ENCODE measurements at places on chromosomes 1 and 21.

GRCh38 chr1:60942896-60943638 lies 139.3 kb upstream of the NFIA start:
- DNase-seq: no peak

GRCh38 chr1:12548973-12549459 lies 69.0 kb downstream of the DHRS3 start:
- DNase-seq: no peak

- no peak for DNase-seq
Observed at GRCh38 chr1:109531826-109532364, 7.8 kb upstream of the GPR61 start.

DNA sequence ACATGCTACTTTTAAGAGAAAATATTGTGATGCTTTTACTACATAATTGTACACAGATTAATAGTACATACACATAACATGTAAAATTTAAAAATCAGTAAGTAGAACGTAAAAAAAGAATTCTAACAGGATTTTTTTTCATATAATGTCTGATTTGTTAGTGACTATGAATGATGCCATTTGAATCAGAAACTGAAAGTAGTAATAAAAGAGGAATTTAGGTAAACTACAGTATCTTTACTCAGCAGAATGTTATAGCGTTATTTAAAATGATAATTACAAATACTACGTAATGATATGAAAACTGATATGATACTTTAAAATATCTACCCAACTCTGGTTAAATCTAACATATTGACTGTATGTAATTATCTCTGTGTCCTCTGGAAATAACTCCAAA lies 116.1 kb downstream of the DENND1B start:
- DNase-seq: no peak

GRCh38 chr1:169312084-169312954 lies 55.3 kb downstream of the NME7 start:
- DNase-seq: no peak

DNA sequence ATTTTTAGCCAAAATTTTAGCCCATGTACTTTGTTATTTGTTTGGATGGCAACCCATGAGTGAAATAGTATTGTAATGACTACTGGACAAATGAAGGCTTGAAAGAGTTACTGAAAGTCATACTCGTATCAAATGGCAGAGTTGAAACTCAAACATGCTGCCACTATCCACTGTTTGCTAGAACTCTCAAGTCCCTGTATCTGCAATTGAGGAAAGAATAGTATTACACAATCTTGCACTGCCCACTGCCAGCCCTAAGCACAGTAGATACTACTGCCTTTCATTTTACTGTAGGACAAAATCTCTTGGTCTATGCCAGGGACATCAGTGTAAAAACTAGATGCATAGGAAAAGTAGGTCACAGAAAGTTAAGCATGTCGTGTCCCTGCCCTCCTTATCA lies 581.1 kb upstream of the PLXNA2 start:
- DNase-seq: no peak

DNA sequence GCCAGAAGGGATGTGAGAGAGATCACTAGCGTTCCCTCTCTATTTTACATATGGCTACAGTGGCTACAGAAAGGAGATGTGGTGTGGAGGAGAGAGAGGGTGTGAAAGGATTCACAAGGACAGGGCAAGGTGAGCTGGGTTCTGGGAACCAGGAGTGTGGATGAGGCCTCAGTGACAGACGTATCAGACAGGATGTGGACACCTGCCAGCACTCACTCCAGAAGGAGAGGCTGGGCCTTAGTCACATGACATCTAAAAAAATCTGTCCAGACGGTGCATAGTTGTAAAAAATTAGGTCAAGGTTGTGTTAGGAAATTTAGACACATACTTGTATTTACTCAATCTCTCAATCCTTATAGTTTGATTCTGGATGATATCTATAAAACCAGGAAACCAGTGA lies 10.6 kb downstream of the TRIM67 start:
- no peak for DNase-seq

- DNase-seq: no peak
Observed at GRCh38 chr1:169604781-169605560, 18.7 kb upstream of the F5 start.

GRCh38 chr1:91190996-91191395 lies 169.2 kb upstream of the ZNF644 start:
- DNase-seq: no peak

DNA sequence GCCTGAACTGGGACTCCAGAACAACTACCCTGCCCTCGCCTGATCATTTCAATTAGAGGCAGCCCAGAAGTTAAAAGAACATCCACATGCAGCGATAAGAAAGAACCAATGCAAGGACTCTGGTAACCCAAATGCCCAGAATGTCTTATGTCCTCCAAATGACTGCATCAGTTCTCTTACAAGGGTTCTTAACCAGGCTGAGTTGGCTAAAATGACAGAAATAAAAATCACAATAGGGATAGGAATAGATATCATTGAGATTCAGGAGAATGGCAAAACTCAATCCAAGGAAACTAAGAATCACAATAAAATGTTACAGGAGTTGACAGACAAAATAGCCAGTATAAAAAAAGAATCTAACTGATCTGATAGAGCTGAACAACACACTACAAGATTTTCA lies 80.1 kb upstream of the PTGFR start:
- no peak for DNase-seq

- DNase-seq: no peak
Observed at GRCh38 chr1:20726932-20727745, 5.4 kb downstream of the SH2D5 start.

DNA sequence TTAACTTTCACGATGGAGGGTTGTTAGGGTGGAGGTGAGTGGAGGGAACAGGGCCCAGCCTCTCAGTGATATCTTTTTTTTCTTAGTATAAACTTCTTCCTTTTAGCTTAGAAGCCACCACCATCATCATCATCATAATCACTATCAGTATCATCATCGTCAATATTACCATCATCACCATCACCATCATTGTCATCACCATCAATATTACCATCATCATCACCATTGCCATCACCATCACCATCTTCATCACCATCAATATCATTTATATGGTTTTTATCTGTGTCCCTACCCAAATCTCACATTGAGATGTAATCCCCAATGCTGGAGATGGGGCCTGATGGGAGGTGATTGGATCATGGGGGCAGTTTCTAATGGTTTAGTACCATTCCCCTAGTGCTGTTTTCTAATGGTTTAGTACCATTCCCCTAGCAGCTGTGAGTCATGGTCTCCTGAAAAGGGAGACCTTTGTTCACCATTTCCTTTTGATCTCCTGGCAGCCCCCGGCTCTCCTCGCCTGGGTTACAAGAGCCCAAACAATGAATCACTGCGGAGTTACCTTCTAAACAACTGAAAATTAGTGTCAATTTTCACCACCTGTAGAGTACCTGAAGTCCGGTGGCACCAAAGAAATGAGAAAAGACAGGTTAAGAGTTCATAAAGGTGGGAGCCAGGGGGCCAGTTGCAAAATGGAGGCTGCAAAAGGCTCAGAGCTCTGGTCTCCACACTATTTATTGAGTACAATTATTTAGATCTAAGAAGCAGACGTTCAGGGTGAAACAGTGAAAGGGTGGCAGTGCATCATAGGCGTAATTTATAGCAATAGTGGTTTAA lies 3.1 kb upstream of the PLA2G2E start:
- no peak for DNase-seq

DNA sequence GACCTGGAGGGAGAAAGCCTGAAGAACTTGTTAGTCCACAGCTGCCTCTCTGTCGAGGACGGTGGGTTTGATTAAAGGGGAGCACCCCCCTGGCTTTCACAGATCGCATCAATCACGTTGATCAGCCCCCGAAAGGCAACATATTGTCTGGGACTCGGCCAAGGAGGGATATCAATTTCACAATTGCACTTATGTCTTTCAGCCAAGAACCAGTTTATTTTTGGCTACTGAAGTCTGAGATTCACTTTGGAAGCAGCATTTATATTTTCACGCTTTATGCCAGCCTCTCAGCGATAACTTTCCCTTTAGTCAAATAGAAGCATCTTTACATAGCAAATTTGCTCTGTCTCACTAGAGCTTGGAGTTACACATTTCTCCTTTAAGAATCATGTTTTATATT lies 253.2 kb upstream of the RRP15 start:
- DNase-seq: no peak

DNA sequence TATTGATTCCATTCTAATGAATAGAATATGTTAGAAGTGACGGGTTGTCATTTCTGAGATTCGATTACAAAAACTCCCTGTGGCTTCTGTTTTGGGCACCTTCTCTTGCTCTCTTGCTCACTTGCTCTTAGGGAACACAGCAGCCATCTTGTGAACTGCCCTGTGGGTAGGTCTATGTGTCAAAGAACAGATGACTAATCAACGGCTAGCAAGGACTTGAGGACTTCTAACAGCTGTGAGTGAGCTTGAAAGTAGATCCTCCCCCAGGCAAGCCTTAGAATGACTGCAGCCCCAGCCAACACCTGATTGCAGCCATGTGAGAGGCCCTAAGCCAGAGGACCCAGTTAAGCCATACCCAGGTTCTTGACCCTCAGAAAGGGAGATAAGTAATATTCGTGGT lies 49.3 kb downstream of the AZIN2 start:
- no peak for DNase-seq

DNA sequence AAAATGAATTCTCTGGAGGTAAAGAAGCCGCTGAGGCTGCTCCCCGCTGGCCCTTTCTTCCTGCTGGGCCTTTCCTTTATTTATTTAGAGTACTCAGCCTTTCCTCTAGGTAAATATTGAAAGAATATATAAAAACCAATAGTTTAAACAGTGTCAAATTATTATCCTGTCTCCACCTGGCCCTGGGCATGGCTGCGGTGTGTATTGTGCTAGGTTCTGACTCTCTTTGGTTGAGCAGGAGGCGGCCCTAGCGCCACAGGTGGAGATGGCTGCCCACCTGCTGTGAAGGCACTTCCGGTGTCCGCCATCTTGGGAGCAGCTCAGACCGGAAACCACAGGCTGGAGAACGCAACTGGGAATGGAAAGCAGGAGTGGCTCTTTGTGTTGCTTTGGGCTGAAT lies 29.0 kb upstream of the CLDN14 start:
- DNase-seq: no peak

GRCh38 chr1:14974361-14974760 lies 179.2 kb upstream of the TMEM51 start:
- DNase-seq: no peak

DNA sequence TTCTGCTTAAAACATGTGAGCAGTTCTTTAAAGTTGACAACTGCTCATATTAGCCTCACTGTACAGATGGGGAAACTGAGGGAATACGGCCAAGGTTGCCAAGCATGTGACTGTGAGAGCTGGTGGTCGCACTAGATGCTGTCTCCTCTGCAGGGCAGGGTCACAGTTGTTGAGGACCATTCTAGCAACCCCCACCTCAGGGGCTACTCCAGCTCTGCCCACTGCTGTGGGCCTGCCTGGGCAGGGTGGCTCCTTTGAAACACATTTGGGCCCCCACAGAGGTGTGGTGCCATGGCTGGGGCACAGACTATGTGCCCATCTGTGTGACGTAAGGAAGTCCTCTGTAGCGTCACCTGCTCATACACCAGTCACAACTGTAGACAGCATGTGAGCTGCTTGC lies 779 bp downstream of the THEM5 start:
- no peak for DNase-seq

GRCh38 chr1:162191396-162192305 lies 122.2 kb downstream of the NOS1AP start:
- DNase-seq: no peak

DNA sequence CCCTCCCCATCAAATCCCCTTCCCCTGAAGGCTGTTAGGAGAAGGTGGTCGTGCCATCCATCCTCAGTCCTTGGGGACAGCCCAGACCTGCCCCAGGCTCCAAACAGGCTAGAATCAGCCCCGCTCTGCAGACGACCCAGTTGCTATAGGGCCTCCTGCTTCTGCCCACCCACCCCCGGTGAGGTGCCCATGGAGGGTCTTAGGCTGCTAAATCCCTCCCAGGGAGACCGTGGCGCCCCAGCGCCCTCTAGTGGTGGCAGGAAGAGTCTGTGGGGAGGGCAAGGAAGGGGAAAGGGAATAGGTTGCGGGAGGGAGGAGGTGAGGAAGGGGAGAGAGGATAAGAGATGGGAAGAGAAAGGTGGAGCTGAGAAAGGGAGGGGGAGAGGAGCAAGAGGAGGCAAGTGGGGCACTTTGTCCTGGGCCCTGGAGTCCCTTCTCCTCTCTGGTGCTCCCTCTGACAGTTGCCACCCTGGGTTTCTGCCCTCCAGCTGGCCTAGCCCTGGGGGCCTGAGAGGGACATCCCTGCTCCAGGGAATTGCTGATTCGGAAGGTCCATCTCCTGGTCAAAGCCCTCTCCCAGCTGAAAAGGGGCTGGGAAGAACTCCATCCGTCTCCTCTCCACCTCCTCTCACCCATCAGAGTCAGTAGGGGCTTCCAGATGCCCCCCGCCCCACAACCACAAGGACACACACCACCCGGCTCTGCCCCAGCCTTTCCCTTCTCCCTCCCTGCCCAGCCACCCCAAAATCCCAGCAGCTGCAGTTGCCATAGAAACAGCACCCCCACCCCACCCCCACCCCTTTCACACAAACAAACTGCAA lies 55.4 kb downstream of the CAMK2N1 start:
- DNase-seq: peak; percentile 46

DNA sequence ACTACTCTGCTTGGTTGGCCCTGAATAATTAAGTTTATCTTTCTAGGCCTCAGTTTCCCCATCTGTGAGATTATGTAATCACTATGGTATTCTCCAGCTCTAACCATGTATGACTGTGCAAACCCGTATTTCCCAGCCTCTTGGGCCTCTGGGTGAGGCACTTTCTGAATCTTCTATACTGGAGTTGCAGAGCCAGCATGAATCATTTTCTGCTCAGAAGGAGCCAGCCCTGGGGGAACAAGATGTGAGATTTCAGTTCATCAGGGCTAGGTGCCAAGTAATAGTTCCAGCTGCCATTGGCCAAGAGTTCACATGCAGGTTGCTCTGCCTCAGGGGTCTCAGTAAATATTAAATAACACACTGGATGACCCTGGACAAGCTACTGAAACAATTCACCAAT lies 47.7 kb upstream of the USP24 start:
- no peak for DNase-seq

- peak; percentile 73 for DNase-seq
Observed at GRCh38 chr21:42233067-42233961, 14.4 kb downstream of the ABCG1 start.

DNA sequence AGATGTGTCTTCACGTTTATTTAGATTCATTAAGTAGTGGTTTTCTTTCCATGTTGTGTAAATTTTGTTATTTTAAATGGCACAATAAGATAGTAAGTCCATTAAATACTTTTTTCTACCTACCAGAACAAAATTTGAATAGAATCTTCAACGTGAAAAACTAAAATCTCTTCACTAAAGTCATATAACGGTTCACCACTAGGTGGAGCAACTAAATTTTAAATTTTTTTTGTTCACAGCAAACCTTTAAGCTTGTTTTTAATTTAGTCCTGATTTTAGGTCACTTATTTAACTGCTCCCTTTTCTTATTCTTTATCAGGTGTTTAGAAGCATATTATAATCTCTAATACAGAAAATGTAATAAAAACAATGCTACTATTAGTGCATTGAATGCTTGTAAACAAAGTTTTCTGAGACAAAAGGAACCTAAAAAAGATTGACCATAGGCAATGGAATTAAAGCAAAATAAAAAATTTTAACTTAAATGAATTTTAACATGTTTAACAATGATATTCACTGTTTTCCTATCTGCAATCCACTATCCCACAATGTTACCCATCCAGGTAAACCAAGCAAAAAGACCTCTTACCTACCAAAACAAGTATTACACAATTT lies 28.3 kb upstream of the PKN2 start:
- DNase-seq: no peak

GRCh38 chr21:34808569-34809204 lies 139.9 kb downstream of the CLIC6 start:
- no peak for DNase-seq
